Tibial nerve (tissue), 4 donors: ENCODE measurements at places on chromosomes 1 and 21. TPM values are rescaled to one million over a fixed set of nuclear protein-coding genes. Genes with fewer than 3 reads are reported as not detected.
A peak's percentile ranks its signal among the peaks of the same experiment; 100 is the strongest.

The AMPD1 gene
- total RNA-seq, result not detected

The KRTAP13-2 gene
- total RNA-seq, result not detected

The TSTD1 gene
- 29.1 TPM for total RNA-seq

The TMEM82 gene
- total RNA-seq, result not detected

The HCRTR1 gene
- total RNA-seq, result 2.5 TPM

The PTGS2 gene
- 4.9 TPM for total RNA-seq

GRCh38 chr1:109763646-109764415 is at the start of gene EPS8L3:
TSS of gene EPS8L3 (minus strand) at chr1:109763923. CDS start at chr1:109761749, 2,174 bp downstream.
- H3K27me3 ChIP-seq, result no peaks in the 10 kb centered on the region
- H3K4me1 ChIP-seq, result no peaks in the 10 kb centered on the region
- H3K36me3 ChIP-seq, result no peaks in the 10 kb centered on the region
- H3K4me3 ChIP-seq, result no peak within 1 kb of the TSS

GRCh38 chr1:2194319-2194897 is at the start of gene FAAP20:
TSS of gene FAAP20 (minus strand) at chr1:2194772. CDS start at chr1:2194749, 23 bp downstream.
- peaks cover 57% of the 10 kb centered on the region for H3K4me1 ChIP-seq
- no peaks in the 10 kb centered on the region for H3K36me3 ChIP-seq
- DNase-seq, result no peak
- H3K4me3 ChIP-seq, result peak within 1 kb of the TSS; percentile 46
- no peaks in the 10 kb centered on the region for H3K27me3 ChIP-seq
- H3K27ac ChIP-seq, result peak within 1 kb of the TSS; percentile 92

DNA sequence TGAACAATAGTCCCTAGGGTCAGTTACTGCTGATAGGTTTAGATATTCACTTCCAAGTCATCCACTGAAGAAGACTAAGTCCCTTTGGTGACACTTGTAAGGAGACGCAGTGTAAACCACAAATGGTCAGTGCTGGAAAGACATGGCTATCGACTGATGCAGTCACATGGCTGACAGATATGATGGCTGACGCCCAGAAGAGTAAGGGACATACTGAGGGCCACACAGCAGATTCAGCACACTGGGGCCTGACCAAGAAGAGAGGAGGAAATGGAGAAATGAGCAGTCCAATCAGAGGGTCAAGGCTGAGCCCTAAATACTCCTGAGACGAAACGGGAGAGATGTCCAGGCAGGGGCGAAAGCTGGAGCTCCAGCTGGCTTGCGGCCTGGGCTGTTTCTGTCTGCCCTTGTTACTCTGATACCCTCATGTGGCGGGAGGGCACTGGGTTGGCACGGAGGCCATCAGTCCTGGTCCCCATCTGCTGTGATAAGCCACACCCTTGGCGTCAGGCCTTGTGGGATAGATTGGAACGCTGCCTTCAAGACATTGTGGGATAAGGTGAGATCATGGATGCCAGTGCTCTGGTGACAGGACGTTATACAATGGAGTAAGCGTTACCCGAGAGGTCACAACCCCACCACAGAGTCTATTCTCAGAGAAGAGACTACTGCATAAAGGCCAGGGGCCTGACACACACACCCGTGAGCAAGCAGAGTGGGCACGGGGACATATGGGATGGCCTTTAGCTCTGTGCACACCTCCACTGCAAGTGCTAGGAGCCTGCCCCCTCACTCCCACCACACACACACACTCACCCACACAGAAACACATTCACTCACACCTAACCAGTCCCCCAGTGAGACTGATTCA is 158.4 kb downstream of the TRABD2B start:
- no peaks in the 10 kb centered on the region for H3K36me3 ChIP-seq
- H3K27ac ChIP-seq, result no peak overlapping the region
- no peaks in the 10 kb centered on the region for H3K27me3 ChIP-seq
- no peak for DNase-seq
- H3K4me3 ChIP-seq, result no peak overlapping the region

DNA sequence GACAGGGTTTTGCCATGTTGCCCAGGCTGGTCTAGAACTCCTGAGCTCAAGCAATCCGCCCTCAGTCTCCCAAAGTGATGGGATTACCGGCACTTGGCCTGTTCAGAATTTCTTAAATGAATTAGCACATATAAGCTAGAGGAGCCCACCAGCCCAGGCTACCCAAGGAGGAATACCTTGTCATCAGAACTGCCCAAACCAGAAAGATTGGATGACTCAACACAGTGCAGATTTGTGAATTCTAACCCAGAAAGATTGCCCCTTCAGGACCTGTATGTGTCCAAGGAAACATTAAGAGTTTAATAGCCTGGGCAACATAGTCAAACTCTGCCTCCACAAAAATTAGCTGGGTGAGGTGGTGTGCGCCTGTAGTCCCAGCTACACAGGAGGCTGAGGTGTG is 14.0 kb upstream of the LIN9 start:
- no peak overlapping the region for H3K27ac ChIP-seq
- H3K36me3 ChIP-seq, result no peaks in the 10 kb centered on the region
- no peaks in the 10 kb centered on the region for H3K27me3 ChIP-seq
- no peak overlapping the region for H3K4me3 ChIP-seq
- H3K4me1 ChIP-seq, result no peaks in the 10 kb centered on the region
- DNase-seq, result no peak

- H3K36me3 ChIP-seq, result no peaks in the 10 kb centered on the region
- no peak overlapping the region for H3K27ac ChIP-seq
- H3K4me1 ChIP-seq, result peaks cover 6% of the 10 kb centered on the region
- DNase-seq, result peak; percentile 50
These were observed 137.5 kb downstream of the TGFB2 start for GRCh38 chr1:218482683-218483082.

- no peak for DNase-seq
- no peaks in the 10 kb centered on the region for H3K27me3 ChIP-seq
- H3K4me3 ChIP-seq, result no peak overlapping the region
- H3K4me1 ChIP-seq, result peaks cover 13% of the 10 kb centered on the region
These were observed 13.0 kb upstream of the ARHGAP29 start for GRCh38 chr1:94250341-94250740.

DNA sequence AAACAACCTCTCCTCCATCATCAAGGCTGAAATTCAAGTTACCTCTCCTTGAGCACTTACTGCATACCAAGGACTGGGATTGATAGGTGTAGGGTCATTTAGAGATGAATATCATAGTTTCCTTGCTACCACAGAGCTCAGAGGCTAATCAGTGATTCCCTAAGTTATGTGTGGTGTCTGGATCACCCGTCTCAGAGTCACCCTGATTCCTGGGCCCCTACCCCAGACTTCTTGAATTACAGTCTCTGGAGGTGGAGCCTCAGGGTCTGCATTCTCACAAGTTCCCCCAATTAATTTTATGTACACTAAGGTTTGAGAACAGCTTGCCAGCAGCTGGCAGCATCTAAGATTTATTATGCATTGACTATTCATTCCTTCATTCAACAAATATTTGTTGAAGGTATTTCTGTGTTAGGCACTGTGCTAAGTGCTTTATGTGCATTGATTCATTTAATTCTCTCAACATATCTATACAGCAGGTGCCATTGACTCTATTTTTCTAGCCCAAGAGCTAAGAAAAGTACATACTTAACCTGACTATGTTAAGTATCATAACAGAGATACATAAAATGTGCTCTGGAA is 182.9 kb upstream of the FGGY start:
- no peak for DNase-seq
- H3K27me3 ChIP-seq, result no peaks in the 10 kb centered on the region
- no peaks in the 10 kb centered on the region for H3K4me1 ChIP-seq
- no peaks in the 10 kb centered on the region for H3K36me3 ChIP-seq
- no peak overlapping the region for H3K4me3 ChIP-seq

- H3K27ac ChIP-seq, result no peak overlapping the region
- no peaks in the 10 kb centered on the region for H3K4me1 ChIP-seq
- no peak overlapping the region for H3K4me3 ChIP-seq
- H3K36me3 ChIP-seq, result no peaks in the 10 kb centered on the region
- DNase-seq, result no peak
These were observed 48.2 kb downstream of the SLC9C2 start for GRCh38 chr1:173554541-173555250.

DNA sequence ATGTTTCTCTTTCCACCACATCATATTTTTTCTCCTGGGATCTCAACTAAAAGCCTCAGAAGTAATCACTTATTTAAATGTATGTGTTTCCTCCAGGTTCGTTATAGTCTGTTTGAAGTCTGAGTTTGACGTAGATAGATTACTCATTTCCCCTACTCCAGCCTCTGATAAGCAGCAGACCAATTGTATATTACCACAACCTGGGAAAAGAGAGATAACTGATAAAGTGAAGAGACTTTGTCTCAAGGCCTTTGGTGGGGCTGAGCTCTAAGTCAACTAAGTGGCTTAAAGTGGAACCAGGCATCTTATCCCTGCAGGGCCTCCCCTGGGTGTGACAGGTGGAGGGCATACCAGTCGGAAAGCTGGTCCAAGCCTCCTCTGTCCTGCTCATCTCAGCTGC is 34.9 kb upstream of the CACNA1E start:
- H3K27ac ChIP-seq, result no peak overlapping the region
- no peaks in the 10 kb centered on the region for H3K4me1 ChIP-seq
- no peaks in the 10 kb centered on the region for H3K27me3 ChIP-seq

- no peaks in the 10 kb centered on the region for H3K36me3 ChIP-seq
- H3K4me1 ChIP-seq, result no peaks in the 10 kb centered on the region
- H3K4me3 ChIP-seq, result no peak overlapping the region
- no peaks in the 10 kb centered on the region for H3K27me3 ChIP-seq
- no peak for DNase-seq
- H3K27ac ChIP-seq, result peak overlapping the region; percentile 59
These were observed 10.9 kb downstream of the SLC1A7 start for GRCh38 chr1:53131590-53131938.

DNA sequence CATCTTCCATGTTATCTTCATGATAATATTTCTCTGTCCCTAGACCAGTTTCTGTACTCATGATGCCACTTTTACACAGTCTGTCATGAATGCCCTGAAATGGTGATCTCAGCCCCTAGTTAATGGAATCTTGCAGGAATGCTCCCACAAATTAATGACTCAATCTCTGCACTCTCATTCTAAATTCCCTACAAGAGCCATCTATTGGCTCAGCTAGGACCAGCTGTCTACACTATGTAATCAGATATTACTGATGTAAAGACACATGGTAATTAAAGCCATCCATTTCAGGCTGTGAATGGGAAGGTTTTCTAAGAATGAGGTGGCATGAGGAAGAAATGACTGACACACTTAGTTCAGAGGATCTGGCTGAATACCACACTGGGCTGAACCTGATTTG is 199.1 kb upstream of the KCND3 start:
- DNase-seq, result no peak
- H3K4me1 ChIP-seq, result no peaks in the 10 kb centered on the region
- no peak overlapping the region for H3K4me3 ChIP-seq
- no peak overlapping the region for H3K27ac ChIP-seq

DNA sequence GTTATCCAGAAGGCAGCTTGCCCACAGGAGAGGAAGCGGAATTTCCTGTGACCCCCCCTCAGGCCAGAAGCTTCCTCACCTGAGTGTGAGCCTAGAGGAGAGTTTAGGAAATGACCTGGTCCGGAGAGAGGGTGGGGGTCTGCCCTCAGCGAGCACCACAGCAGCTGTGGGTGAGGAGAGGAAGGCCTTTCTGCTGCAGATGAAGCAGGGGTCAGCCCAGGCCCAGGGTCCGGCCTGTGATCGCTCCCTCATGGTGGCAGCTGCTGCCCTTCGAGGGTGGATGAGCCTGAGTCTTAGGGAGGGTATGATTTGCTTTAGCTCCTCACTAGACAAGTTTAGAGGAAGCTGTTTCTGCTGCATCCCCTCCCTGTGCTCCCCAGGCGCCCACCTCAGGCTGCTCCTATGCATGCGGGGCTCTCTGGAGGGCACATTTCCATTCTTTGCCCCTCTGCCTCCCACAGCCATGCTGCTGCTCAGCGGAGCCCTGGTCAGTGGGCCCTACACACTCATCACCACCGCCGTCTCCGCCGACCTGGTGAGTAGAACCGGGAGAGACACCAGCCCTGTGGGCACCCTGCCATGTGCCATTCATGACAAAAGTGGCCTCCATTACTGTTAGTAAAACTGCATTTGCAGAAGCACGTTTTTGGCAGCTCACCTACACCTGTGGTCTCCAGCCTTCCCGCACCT is 53.0 kb downstream of the SLC37A1 start:
- no peaks in the 10 kb centered on the region for H3K27me3 ChIP-seq
- no peaks in the 10 kb centered on the region for H3K4me1 ChIP-seq
- H3K36me3 ChIP-seq, result peaks cover 9% of the 10 kb centered on the region
- no peak for DNase-seq
- H3K4me3 ChIP-seq, result no peak overlapping the region

DNA sequence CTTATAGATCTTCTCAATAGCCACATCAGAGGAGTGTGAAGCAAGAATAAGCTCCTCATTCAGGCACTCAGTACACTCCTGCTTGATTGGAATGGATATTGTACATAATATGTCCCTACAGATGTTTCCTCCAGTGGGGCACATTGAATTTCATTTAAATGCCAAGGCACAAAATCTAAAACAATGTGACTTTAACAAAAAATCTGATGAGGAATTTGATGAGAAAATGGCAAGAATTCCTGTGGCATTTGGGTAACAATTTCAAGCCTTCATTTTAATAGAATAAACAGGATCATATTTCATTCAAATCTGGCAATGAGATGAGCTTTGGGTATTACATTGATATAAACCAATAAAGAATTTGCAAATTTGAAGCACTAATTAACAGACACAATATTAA is 307.7 kb upstream of the PKN2 start:
- H3K4me3 ChIP-seq, result no peak overlapping the region
- no peak overlapping the region for H3K27ac ChIP-seq
- DNase-seq, result no peak
- H3K27me3 ChIP-seq, result no peaks in the 10 kb centered on the region

GRCh38 chr1:51329443-51330325 is 678 bp downstream of the TTC39A start:
- DNase-seq, result no peak
- H3K4me1 ChIP-seq, result no peaks in the 10 kb centered on the region
- H3K4me3 ChIP-seq, result no peak overlapping the region
- H3K27me3 ChIP-seq, result peaks cover 37% of the 10 kb centered on the region
- H3K27ac ChIP-seq, result no peak overlapping the region
- H3K36me3 ChIP-seq, result no peaks in the 10 kb centered on the region

DNA sequence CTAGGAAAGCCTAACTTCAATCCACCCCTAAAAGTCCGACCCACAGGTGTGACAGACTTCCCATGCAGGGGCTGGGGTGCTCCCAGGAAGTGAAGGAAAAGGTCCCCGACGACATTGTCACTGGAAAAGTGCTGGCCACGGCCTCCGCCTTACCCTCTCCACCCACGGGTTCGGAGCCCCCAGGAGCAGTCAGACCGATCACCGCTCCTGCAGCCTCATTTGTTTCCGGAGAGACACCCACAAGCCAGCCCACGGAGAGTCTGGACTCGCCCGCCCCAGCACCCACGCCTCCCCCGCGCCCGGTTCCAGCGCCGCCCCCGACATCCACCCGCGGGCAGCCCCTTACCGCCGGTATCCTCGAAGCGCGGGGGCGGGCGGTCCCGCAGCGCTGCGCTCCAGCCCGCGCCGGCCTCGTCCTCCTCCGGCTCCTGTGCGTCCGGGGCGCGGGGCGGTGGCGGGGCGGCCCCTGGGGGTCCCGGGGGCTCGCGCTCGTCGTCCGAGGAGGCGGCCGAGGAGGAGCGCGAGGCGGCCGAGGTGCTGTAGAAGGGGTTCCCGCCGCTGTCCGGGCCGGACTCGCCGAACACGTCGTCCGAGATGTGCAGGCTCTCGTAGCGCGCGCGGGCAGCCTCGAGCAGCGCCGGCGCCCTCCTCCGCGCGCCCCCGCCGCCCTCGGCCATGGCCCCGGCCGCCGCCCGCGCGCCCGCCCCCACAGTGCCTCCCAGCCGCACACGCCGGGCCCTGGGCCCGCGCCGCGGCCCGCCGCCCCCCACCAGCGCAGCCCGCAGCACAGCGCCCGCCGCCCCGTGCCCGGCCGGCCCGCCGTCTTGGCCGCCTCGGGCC is 660 bp downstream of the PGBD5 start:
- H3K36me3 ChIP-seq, result no peaks in the 10 kb centered on the region
- peak overlapping the region; percentile 27 for H3K4me3 ChIP-seq
- no peaks in the 10 kb centered on the region for H3K27me3 ChIP-seq
- DNase-seq, result no peak
